ENCODE measurements at places on chromosomes 2 and 18.

- no peak for DNase-seq
Observed at GRCh38 chr2:41999128-41999480, 48.7 kb upstream of the PKDCC start.

DNA sequence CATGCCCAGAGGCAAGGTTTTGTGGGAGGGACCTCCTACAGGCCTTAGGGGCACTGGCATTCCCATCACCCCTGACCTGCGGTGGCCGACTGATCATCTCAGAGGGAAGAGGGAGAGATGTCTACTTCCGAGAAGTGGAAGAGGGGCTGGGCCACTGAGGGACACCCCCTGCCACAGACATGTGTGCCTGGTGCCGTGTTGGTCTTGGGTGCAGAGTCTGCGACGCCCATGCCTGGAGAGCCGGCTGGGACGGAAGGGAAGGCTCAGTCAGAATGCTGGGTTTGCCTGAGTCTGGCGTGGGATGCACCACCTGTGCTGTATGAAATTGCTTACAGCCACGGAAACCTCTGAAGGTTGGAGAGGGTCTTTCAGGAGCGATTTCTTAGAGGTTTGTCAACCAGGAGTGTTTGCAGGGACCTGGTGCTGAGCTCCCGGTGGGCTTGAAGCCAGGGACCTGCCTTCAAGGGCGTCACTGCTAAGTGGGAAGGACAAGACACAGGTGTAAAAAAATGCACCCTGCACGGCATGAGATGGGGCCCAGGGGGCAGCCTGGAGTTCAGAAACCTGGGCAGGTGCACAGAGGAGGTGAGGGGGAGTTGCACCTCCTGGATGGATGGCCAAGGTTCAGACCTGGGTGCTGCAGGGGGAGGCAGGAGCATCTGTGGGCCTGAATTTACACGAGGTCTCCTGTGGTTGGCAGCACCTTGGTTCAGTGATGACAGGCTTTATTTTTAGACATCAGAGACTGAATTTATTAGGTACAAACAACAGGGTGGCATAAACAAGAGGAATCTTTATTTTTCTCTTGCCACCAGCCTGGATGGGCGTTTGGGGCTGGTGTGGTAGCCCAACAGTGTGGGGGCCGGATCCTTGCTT, 100.3 kb downstream of the CTIF start:
- no peak for DNase-seq

DNA sequence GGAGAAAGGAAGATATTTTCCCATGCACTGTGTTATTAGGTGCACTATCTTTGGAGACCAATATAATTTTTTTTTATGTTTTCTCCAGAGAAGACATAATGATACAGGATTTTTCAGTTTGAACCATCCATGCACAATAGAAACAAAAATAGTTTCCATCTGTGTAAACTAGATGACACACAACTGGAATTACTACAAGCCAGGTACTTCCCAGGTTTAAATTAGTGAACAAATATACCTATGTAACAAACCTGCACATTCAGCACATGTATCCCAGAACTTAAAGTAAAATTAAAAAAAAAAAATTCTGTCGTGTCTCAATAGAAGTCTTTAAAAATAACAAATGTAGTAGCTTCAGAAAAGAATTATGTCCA, 1616.8 kb upstream of the ACVR2A start:
- no peak for DNase-seq

DNA sequence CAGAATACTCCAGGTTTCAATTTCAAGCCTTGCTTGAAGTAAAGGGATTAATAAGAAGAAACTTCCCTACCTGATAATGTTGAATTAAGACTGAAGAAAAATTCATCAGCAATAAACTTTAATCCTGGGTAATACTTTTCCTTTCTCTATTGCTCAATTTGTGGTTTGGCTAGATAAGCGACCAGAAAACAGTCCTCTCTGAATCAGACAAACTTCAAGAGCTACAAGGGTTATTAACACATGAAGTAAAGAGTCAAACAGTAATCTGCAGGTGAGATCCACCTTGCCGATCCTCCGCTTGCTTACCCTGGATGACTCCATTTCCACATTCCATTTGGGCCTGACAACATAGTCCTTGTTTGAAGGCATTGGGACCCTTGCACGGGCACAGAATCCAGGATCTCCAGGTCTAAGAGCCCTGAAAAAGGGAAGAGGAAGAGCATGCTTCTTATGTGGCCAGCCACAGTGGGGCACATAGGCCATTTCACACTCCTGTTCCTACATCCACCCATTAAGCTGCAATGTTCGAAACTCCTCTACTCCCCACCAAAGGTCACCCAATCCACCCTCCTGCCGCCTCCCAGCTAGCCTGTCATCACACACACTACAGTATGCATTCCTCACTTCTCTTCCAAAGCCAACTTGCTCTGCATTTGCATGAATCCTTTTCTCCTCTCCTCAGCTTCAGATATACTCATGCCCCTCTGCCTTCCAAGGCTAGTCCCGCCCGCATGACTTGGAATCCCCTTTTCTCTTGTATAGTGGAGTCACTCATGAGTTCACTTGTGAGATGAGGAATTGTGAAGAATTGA, 39.8 kb downstream of the IWS1 start:
- no peak for DNase-seq

GRCh38 chr2:176162911-176163671, 6.0 kb downstream of the HOXD3 start:
- DNase-seq = no peak

DNA sequence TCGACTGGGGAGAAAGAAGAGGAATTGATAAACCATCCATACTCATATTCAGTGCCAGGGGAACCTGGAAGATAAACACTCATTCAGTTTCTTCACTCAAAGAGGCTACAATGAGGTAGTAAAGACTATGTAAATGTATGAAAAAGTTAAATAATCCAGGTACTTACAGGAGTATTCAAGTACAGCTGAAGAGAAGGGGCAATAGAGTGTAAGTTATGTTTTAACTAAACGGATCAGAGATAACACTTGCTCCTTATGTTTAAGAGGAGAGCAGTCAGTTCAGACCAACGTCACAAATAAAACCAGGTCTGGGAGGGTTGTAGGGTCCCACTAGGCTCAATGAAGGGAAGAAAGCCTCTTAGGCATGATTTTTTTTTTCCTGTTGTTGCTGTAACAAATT, 358.3 kb upstream of the SMIM21 start:
- DNase-seq = no peak

DNA sequence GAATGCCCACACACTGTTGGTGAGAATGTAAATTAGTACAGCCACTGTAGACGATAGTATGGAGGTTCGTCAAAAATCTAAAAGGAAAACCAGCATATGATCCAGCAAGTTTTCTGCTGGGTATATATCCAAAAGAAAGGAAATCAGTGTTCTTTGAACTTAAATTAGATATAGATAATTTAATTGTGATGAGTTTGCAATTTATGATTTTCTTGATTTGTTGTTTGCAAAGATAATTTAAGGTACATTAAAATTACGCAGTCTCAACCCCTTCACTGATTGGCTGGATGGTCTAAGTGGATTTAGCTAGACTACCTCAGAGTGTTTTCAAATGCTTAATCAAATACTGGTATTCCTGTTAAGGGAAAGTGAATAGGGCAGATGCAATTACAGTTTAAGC, 302.2 kb downstream of the GALNT13 start:
- DNase-seq = no peak

DNA sequence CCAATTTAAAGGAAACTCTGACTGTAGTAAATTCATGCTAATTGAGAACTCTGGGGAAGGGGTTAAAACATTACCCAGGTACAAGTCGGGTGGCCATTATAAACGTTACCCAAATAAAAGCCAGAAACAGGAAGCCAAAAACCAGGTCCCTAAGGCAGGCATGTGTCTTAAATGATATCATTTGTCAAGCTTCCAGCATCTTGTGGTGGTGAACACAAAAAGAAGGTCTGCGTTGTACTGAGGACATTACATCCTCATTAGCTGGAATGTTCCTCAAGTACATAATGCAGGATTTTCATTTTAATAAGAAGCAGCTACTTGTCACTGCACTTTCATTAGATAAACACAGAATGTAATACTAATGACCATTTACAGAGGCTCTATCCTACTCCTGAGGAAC, 10.9 kb downstream of the PTGR3 start:
- no peak for DNase-seq

GRCh38 chr2:150019063-150019462, 431.5 kb upstream of the MMADHC start:
- no peak for DNase-seq

DNA sequence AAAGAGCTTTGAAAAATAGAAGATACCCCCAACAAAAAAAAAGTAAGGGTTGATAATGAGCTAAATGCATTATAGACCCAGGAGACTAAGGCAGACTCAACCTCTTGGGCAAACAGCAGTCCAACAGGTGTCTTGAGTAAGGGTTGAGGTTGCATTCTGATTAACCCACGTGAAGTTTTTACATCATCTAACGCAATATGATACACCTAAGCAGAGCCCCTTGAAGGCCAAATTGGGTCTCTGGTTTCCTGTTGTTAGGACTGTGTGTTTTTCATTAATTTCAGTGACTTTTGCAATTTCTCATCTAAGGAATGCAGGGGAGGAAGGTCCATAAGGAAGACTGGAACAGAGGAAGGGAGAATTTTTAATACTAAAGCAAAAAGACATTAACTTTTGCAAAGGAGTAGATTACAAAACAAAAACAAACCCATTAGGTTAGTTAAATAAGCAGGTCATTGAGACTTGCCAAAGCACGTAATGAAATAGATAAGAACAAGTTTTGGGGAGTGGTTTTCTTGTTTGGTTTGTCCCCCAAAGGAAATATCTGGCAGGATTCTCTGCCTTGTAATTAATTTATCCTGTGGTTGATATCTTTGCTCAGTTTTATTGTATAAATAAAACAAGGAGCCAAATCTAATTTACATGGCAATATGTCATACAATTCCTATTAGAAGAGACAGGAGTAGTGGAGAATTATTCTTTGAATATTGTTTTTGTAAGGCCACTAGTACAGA, 244.3 kb downstream of the ETAA1 start:
- DNase-seq = no peak

All from HFF-Myc (cell line).